ENCODE measurements at places on chromosomes 4 and X.
A peak's percentile ranks its signal among the peaks of the same experiment; 100 is the strongest.

DNA sequence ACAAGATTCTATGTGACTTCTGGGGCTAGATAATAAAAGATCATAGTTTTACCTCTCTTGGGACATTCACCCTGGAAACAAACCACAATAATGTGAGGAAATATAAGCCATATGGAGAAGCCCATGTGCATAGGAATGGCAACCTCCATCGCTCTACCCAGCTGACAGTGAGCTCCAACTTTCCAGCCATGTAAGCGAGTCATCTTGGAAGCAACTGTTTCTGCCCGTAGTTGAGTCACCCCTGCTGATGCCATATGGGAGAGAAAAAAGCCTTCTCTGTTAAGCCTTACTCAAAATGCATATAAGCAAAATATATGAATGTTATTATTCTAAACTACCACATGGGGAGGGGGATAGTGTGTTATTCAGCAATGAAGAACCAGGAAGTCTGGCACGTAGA, 31.4 kb upstream of the RELL1 start:
- DNase-seq: peak; percentile 93

DNA sequence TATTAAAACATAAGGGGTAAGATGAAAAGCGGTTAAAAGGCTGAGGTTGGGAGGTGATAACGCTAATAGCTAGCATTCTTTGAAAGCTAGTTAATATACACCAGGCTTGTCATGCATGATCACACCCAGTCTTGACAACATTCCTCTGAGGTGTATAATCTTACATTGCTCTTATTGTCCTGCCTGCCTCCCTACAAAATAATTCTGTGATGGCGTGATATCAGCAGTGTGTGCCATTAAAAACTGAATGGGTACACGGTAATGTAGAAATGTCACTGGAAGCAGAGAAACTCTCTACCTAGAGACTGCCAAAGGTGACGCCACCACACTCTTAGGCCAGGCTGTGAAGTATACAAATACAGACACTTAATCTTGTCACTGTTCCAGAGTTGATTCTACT, 68.1 kb downstream of the DIAPH2 start:
- DNase-seq: no peak

DNA sequence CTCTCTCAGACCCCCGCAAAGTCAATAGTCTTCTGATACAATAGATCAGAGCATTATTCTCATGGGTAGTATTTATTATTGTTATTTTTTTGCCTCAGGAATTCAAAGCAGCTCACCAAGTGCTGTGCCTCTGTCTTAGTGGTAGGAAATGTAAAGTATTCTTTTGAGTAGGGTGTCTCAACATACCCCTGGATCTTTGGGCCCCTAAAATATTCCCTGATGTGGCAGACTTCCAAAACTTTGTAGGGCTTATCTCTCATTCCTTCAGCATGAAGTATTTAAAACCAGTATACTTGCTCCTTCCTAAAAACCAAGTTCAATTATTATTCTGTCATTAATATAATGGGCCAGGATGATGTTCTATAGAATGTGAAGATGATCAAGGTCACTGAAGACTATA, 115.3 kb upstream of the ZNF827 start:
- DNase-seq: no peak

DNA sequence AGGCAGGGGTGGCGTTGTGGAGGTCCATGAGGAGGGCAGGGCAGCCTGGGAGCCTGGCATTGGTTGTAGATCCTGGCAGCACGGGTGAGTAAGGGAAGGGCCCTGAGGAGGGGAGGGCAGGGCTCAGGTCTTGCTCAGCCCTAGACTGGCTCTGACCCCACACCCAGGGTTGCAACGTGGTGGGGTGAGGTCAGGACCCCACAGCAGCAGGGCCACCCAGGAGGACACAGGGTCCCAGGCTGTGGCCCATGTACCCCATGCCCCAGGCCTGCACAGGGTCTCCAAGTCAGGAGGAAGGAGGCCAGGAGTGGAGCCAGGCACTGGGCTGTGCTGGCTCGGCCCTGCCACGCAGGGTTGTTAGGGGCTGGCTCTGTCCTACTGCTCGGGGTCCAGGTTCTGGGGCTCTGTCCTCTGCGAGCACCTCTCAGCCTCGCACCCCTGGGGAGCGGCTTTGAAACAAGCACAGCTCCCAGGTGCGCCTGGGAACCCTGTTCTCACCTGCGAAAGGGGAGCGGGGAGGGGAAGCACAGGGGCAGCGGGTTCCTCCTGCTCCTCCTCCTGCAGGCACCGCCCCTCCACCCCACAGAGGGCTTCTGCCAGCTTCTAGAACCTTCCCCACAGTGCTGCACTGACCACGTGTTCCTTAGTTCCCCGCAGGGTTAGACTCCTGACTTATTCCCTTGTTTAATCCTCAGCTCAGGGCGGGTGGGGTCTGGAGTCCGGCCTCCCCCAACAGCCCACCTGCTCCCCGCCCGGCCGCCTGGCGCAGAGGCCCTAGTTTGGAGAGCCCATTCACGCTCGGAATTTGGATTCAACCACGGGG, 20.4 kb downstream of the MSANTD1 start:
- DNase-seq: no peak

- no peak for DNase-seq
Measured at GRCh38 chr4:55314141-55314820, 31.8 kb upstream of the SRD5A3 start.

- peak; percentile 42 for DNase-seq
Measured at GRCh38 chrX:104270916-104271512, 16.3 kb upstream of the ESX1 start.

DNA sequence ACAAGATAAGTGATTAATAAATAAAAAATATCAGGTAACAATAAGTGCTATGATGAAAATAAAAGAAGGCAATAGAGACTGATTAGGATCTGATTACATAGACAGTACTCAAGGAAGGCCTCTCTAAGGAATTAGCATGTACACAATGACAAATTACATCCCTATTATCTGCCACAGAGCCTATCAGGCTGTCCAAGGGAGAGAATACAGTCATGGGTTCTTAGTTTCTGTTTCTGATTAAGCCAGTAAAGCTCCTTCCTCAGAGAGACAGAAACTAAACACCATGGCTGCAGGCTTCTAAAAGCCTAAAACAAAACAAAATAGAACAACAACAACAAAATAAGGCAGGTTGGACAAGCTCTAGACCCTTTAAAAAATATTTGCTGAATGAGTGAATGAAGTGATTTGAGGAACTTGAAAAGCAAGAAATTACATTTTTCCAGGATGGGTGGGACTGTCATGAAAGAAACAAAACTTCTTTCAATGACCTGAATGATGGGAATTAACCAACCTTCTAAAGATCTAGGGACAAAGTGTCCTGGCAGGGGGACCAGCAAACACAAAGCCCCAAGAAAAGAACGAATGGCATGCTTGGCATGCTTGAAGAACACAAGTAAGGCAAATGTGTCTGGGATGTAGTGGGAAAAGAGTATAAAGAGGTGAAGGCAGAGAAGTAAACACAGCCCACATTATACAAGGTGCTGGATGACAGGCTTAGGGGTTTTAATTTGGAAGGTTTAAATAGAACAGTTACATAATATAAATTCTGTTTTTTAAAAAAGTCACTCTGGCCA, 44.1 kb downstream of the NAA11 start:
- DNase-seq: no peak

DNA sequence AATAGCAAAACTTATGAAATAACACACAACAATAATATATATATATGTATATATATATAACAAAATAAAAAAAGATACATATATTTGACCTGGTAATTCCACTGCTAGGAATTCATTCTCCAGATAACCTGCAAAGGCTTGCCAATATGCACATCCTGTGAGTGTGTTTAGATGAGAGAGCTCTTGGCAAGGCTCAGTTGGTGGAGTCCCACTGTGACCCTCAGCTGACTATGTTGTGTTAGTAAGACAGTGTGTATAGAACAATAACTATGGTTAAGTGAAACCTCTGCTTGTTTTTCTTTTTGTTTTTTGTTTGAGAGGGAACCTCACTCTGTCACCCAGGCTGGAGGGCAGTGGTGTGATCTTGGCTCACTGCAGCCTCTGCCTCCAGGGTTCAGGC, 39.5 kb upstream of the RBMX start:
- peak; percentile 25 for DNase-seq

DNA sequence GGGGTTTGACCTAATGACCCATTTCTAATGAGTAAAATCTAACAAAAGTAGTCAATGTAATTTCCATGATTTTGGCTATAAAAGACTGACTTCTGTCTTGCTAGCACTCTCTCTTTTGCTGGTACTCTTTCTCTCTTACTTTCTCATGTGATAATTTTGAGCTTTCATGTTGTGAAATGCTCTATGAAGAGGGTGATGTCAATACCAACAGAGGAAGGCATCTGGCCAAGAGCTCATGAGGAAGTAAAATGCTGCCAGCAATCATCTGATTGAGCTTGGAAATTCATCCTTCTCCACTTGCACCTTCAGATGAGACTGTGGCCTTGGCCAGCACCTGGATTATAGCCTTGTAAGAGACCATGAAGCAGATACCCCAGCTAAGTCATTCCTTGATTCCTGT, 347.7 kb downstream of the HS3ST1 start:
- DNase-seq: peak; percentile 12

- DNase-seq: peak; percentile 98
Measured at GRCh38 chr4:52822972-52823701, 39.0 kb upstream of the RASL11B start.

DNA sequence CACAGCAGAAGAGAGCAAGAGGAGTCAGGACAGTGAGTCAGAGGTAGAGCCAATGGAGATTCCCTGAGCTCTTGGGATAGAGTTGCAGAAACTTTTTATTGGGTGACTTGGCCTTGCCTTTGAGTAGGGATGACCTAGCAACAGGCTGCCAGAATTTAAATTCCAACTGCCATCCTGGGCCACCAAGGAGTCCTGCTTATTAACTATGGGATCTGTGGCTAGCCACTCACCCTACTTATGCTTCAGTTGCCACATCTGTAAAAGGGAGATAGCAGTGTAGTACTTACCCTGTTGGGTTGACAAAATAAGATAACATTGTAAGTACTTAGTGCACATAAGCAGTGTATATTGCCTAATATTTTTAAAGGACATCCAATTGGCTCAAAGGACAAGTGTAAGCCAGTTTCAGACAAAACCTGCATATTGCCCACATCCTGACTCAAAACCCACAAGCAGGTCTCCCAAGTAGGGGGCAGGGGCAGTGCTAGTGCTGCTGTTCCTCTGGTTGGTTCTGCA, 43.5 kb upstream of the TMEM164 start:
- peak; percentile 25 for DNase-seq

GRCh38 chrX:154404625-154405192, 4.3 kb downstream of the DNASE1L1 start:
- DNase-seq: no peak

GRCh38 chr4:139239127-139239772, 40.8 kb downstream of the MGARP start:
- DNase-seq: no peak

DNA sequence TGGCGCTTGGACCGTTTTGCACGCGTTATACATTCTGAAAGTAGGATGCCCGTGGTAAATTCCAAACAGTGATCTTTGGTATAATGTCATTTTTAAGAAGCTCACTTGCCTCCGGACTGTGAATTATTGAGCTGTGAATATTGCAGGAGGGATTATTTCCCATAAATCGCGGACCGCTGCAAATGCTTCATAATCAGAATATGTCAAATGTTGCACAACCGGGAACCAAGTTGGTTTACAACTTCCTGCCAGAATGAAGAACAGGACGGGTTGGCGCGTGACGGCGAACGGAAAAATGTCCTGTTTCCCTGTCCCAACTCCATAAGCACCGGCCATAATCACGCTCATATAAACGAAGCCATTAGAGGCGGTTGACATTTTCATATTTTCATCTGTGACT, 67.6 kb downstream of the SHOX start:
- no peak for DNase-seq

GRCh38 chrX:49106930-49107329, 16.6 kb downstream of the GPKOW start:
- peak; percentile 49 for DNase-seq

DNA sequence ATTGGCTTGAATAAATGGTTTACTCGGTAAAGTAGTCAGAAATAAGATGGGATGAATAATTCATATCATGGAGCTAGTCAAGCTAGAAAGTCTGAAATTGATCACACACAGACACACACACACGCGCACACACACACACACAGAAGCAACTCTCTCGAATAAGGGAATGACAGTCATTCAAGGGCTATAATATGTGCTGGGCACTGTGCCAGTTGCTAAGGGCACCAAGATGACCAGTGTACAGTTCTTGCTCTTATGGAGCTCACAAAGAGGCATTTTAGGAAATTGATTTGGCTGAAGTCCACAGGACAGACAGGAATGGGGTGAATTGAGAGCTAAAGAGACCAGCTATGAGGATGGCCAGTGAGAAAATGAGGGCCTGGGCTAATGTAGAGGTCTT, 34.2 kb upstream of the SH3D19 start:
- no peak for DNase-seq

All from fibroblast of mammary gland (primary cell).